Liver (tissue), 10 donors: ENCODE measurements at places on chromosomes 2 and 18. TPM values are rescaled to one million over a fixed set of nuclear protein-coding genes. Genes with fewer than 3 reads are reported as not detected.

- H3K27me3 ChIP-seq, result no peaks in the 10 kb centered on the region
- no peaks in the 10 kb centered on the region for H3K4me1 ChIP-seq
- DNase-seq, result no peak
- H3K36me3 ChIP-seq, result no peaks in the 10 kb centered on the region
- H3K27ac ChIP-seq, result no peak overlapping the region
- H3K4me3 ChIP-seq, result no peak overlapping the region
These were observed 97.4 kb downstream of the DDX1 start for GRCh38 chr2:15688924-15689568.

DNA sequence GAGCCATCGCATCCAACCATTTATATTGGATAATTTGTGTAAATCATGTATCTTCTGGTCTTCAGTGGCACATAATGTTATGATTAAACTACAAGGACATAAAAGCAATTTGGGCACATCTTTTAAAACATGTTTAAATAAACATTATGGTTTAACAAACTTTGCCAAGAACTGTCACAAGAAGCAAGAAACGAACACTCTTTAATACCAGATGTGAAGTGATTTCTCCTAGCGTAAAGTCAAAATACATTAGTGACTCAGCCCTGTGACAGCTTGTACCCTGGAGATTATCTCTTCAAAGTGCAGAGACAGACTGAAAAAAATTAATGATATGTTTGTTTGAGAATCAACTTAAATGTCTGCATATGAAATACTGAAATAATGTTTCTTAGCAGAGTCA lies 39.9 kb downstream of the DSEL start:
- DNase-seq, result no peak
- H3K36me3 ChIP-seq, result no peaks in the 10 kb centered on the region
- H3K4me1 ChIP-seq, result no peaks in the 10 kb centered on the region
- H3K4me3 ChIP-seq, result no peak overlapping the region
- no peaks in the 10 kb centered on the region for H3K27me3 ChIP-seq

KCNG3 gene
- total RNA-seq, result not detected

- no peak for DNase-seq
- no peak overlapping the region for H3K4me3 ChIP-seq
- H3K27me3 ChIP-seq, result no peaks in the 10 kb centered on the region
- no peaks in the 10 kb centered on the region for H3K4me1 ChIP-seq
These were observed 237.5 kb downstream of the KLHL29 start for GRCh38 chr2:23622466-23622865.

GRCh38 chr2:146821836-146822316 lies 1023.0 kb upstream of the ACVR2A start:
- no peak for DNase-seq
- H3K4me3 ChIP-seq, result no peak overlapping the region
- H3K27me3 ChIP-seq, result no peaks in the 10 kb centered on the region
- no peak overlapping the region for H3K27ac ChIP-seq

DNA sequence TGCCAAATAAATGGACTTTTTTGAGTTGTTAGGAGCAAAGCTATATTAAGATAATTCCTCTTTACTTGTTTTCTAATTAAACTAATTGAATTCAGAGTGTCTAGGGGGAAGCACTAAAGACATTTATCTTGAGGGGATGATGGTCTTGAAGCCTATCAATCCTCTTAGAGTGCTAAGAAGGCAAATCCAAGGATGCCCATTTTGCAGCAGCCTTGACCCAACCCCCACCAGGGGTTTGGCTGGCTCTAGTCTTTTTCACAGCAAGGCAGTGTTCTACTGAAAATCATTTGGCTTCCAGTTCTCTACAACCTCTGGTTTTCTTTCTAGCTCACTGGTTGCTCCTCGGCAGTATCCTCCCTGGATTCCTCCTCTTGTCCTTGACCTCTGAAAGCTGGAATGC lies 6.5 kb upstream of the RAX start:
- H3K4me1 ChIP-seq, result no peaks in the 10 kb centered on the region
- peaks cover 3% of the 10 kb centered on the region for H3K27me3 ChIP-seq
- no peak overlapping the region for H3K4me3 ChIP-seq

GRCh38 chr18:54734059-54734458 lies 94.2 kb upstream of the RAB27B start:
- H3K4me3 ChIP-seq, result no peak overlapping the region
- H3K4me1 ChIP-seq, result no peaks in the 10 kb centered on the region
- H3K27ac ChIP-seq, result no peak overlapping the region
- DNase-seq, result no peak
- H3K27me3 ChIP-seq, result no peaks in the 10 kb centered on the region
- H3K36me3 ChIP-seq, result no peaks in the 10 kb centered on the region

DNA sequence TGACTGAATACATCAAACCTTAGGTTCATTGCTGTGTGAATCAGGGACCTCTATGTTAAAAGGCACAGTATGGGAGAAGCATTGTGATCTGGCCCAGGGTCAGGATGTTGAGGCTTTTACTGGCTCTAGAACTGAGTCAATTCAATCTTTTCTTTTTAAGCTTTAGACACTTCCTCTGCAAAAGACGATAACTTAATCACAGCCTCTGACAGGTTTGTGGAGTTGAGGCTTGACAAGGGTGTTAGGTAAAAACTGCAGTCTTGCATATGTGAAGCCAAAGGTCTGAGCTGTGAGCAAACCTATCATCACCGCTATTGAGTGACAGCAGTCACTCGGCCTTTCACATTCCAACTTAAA lies 17.3 kb upstream of the ARHGAP25 start:
- H3K4me3 ChIP-seq, result no peak overlapping the region
- peaks cover 3% of the 10 kb centered on the region for H3K4me1 ChIP-seq
- H3K27me3 ChIP-seq, result no peaks in the 10 kb centered on the region
- no peak for DNase-seq

DNA sequence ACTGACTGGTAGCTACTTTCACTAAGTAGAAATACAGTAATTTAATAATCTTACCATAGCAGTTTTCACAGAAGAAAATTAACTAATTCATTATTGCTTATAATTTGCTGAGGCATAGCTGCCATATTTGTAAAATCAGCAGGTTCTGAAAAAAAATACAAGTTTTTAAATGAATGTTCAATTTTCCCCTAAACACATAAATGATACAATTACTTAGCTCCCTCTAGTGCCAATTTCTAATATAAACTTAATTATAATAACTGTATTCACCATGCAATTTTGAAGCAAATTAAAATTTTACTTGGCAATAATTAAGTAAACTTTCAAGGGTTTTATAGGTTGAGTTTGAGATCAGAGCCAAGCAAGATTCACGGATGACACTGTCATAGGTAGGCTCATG lies 1321.6 kb upstream of the ACVR2A start:
- no peak overlapping the region for H3K4me3 ChIP-seq
- no peaks in the 10 kb centered on the region for H3K27me3 ChIP-seq
- DNase-seq, result no peak
- no peaks in the 10 kb centered on the region for H3K36me3 ChIP-seq
- no peaks in the 10 kb centered on the region for H3K4me1 ChIP-seq

IL36A gene
- total RNA-seq, result not detected

- DNase-seq, result no peak
- H3K27ac ChIP-seq, result no peak overlapping the region
- no peaks in the 10 kb centered on the region for H3K27me3 ChIP-seq
- H3K4me1 ChIP-seq, result no peaks in the 10 kb centered on the region
These were observed 22.3 kb downstream of the M1AP start for GRCh38 chr2:74625658-74626425.
